ENCODE measurements at places on chromosomes 11 and 22.

DNA sequence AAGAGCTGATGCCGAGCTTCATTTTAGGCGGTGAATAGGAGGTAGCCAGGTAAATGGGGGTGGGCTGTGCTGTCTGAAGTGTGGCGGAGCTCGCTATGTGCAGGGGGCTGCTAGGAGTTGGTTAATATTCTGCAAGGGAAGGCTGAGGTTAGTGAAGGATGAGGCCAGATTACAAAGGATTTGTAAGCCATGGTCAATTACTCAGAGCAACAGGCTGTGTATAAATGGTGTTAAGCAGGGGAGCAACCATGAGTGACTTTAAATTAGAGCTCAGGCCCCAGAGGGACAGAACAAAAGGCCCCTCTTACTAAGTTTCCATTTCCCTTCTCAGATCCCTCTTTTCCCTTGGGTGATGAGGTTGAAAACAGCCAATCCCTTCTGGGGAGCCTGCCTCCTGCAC lies 7.3 kb upstream of the MCAM start:
- DNase-seq = no peak

DNA sequence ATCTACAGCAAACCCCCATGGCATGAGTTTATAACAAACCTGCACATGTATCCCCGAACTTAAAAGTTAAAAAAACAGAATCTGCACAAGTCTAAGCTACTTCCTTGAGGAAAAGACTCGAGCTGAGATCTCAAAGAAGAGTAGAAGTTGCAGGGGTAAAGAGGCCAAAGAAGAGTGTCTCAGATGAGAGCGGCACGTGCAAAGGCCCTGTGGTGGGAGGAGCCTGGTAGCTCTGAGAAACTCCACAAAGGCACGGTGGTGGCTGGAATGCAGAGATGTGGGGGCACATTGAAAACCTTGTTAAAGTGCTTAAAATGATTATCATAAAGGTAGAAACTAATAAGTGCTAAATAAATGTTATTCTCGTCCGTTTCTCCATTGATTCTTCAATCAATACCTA lies 103.2 kb upstream of the GRK3 start:
- DNase-seq = no peak

GRCh38 chr11:124758355-124759265 lies 3.5 kb downstream of the ESAM start:
- no peak for DNase-seq

DNA sequence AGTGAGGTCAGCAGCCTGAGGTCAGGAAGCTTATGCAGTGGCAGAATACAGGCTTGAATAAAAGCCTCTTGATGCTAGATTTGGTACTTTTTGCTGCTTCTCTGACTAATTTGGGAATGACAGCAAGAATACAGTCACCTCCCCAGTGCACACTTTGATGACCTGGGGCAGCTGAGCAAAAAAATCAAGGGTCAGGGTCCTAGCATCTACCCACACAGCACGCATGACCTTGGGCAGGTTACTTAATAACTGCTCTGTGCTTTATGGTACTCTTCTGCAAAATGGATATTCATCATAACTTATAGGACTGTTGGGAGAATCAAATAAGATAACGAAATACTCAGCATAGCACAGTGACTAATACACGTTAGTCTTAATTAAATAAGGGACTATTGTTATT lies 344.1 kb upstream of the SYN3 start:
- no peak for DNase-seq

DNA sequence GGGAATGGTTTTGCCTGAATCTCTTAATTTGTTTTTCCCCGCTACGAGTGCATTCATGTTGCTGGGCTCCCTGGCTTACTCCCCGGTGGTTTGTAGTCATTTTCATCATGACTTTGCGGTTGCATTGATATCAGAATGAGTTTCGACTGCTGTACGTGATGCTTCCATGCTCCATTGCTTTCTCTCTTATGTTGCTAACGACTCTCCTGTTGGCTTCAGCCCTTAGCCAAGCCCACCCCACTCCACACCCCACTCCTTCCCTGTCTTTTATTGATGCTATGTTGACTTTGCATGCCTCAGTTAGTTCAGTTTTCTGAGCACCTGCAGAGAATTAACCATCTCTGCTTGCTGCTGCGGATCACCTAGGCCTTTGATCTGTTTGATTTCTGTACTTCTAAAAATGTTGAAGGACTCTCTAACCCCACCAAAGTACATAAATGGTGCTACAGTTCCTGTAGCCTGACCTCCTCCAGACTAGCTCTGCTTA lies 65.3 kb downstream of the ARFGAP2 start:
- no peak for DNase-seq

- DNase-seq = no peak
Measured at GRCh38 chr11:94838027-94838731, 70.0 kb downstream of the AMOTL1 start.

GRCh38 chr11:40384991-40385390 lies 1074.5 kb downstream of the LRRC4C start:
- DNase-seq = no peak

DNA sequence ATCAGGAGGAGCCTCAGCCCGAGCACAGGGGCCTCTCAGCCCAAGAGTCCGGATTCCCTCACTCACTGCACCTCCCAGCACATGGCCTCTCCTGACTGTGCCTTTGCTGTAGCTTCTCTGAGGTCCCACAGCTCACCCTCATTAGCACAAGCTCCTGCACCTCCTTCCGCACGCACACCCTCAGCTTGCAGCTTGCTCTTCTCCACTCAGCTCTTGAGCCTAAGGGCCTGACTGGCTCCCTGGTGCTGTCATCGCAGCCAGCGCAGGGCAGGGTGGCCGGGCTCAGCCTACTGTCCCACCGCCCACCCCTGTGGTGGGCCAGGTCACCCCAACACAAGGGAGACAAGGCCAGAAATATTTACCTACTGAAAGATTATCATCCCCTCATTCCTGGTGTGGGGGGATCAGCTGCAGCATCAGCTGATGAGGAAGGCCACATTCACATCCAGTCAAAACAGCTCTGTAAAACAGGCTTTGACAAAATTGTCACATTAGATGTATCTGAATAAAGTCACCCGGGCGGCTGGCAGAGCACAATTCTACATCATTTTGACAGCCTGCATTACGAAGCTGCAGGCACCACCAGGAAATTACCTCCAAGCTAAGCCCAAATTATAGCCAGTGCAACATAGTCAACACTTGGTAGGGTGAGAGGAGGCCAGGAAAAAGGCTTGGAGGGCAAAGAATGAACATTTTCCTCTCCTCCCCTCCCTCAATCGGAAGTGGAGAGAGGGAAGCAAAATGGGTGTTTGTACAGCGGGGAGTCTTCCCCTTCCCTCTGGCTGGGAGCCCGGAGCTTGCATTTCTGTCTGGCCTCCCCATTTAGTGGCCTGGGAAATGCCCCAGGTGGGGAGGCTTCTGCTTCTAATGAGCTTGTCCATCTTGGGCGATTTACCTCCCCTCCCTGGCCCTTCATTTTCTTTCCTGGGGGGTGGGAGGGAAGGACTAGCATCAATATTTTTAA lies 29.5 kb upstream of the IGSF9B start:
- DNase-seq = no peak

DNA sequence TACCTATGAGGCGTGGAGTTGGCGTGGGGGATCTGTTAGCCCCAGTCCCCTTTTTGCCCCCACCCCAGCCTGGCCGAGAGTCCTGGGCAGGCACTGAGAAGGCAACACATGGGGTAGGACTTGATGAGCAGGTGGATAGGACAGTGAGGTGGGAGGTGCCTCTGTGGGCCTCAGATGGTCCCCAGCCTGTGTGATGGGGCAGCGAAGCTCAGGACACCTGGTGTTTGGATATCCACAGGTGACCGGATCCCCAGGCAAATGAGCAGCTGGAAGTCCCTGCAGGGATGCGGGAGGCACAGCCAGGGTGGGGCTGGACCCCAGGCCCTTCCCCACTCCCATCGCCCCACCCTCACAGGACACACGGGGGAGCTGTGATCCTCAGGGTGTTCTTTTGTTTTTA lies 9.7 kb downstream of the FBLN1 start:
- DNase-seq = no peak

GRCh38 chr11:75445315-75445953 lies 12.4 kb upstream of the KLHL35 start:
- DNase-seq = no peak

DNA sequence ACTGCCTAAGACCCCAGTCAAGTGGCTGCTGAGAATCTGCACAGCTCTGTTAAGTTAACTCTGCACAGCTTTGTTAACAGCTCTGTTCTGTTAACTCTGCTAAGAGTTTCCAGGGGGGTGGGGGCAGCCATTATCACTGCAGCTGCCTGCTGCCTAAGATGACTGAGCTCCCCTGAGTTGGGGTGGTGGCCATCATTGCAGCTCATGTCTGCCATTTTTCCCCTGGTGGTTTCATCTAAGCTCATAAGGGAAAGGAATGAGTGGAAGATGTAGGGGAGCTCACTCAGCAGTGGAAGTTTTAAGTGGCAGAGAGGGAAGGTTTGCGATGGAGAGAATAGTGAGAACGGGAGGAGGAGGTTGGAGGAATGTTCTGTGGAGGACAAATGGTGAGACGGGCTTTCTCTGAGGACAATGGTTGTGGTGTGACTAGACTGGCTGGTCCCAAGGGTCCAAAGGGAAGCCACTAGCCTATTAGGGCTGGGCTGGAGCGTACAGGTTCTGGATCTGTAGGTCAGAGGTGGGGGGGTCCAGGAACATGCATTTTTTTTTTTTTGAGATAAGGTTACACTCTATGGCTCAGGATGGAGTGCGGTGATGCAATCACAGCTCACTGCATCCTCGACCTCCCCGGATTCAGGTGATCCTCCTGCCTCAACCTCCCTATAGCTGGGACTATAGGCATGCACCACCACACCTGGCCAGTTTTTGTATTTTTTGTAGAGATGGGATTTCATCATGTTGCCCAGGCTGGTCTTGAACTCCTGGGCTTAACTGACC lies 13.5 kb upstream of the PLET1 start:
- no peak for DNase-seq

- no peak for DNase-seq
Measured at GRCh38 chr22:45740236-45740635, 68.6 kb downstream of the ATXN10 start.

- DNase-seq = no peak
Measured at GRCh38 chr22:40957601-40958000, 6.4 kb downstream of the RBX1 start.

DNA sequence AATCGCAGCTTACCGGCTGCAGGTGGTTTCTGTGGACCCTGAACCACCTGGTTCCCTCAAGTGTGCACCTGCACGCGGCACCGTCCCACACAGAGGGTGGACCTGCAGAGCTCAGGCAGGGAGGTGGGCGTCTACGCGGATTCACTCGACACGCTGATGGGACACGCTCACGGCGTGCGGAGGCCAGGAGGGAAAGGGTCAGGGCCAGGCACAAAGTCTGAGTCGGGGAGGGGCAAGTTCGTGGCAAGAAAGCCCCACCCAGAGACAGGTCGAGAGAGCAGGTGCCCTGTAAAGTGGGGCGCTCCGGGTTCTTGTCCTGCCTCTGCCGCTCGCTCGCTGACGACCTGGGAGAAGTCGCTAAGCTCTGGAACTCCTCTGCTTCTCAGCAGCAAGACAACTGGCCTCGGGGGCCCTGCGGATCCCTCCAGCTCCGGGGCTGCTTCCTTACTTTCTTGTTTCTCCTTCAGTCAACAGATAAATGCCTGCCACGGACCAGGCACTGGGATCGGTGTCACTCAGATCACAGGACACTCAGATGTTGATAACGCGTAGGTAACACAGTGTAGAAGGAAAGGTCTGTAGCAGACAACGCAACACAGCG lies 72.4 kb upstream of the NUP50 start:
- DNase-seq = no peak

DNA sequence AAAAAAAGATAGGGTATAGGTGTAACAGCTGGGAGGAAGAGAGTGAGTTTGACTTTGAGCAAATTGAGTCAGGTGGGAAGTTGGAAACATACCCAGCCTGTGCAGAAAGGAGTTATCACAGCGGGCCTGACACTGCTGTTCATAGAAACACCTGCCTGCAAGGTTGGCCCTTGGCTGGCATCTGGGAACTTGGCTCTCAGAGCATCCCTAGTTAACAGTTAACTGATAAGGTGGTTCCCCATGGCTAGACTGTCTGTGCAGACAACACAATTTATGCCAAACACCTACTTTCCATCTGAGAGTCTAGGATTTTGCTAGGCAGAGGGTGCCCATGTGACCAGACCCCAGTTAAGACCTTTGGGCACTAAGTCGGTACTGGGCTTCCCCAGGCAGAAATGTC lies 31.4 kb downstream of the ADAMTS8 start:
- no peak for DNase-seq

GRCh38 chr11:61022311-61023085 lies 51.0 kb downstream of the CD6 start:
- no peak for DNase-seq

- DNase-seq = no peak
Measured at GRCh38 chr11:133946541-133947318, 10.0 kb downstream of the IGSF9B start.

DNA sequence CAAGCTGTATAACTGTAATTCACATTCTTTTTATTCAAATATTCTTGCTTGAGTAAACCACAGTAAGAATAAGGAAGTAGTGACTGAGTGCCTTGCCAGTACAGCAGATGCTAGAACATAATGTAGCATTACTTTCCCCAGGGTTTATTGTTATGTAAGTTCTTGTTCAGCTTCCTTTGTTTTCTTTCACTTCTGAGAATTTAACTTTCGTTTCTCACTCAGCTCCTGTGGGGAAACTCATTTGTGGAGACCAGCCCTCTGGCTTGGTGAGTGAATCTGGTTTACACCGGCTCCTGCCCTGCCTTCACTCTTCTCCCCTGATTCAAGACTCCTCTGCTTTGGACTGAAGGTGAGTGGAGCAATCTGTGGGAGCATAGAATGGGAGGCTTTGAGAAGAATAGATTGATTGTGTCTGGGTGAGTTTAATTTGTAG lies at the start of gene TRIM22:
Gene TRIM22 (plus strand): TSS at position 240 of the 433 bp plus-strand sequence. CDS start 6,443 bp downstream, outside the sequence.
- no peak for DNase-seq

- no peak for DNase-seq
Measured at GRCh38 chr11:72683782-72684200, 9.6 kb upstream of the PDE2A start.

- no peak for DNase-seq
Measured at GRCh38 chr11:57500515-57500914, 15.0 kb downstream of the SLC43A1 start.

- no peak for DNase-seq
Measured at GRCh38 chr22:31840585-31840984, 86.8 kb downstream of the DEPDC5 start.

All from NCI-H226 (cell line).